HS-5 (cell line): ENCODE measurements at places on chromosomes 6 and 20.

GRCh38 chr6:64504503-64504902 lies 868.9 kb downstream of the PHF3 start:
- DNase-seq = no peak

DNA sequence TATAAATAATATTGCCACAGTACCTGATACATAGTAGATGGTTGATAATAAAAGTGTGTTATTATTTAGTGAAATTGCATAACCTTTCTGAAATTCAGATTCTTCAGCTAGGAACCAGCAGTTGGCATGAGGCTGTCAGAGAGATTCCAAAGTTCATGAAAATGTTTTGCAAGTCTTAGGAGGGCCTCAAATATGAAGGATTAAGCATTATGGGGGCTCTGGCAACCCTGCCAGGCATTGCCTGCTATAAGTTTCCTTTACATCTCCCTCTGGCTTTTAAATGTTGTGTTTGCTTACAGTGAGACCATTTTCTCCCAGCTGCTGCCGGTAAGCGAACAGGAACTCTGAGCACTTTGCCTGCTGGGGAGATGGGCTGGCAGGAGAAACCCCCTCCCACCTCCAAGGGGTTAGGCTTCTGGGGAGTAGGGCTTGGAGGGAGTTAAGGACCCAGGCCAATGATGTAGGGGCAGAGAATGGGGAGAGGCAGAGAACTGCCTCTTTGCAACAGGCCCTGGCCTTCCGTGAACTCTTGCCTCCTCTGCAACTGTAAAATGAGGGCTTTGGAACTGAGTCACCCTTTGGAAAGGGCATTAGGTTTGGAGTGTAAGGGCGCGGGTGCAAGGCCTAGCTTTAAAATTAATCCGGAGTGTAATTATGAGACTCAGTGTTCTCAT lies 33.2 kb upstream of the KIF3B start:
- DNase-seq = no peak

- no peak for DNase-seq
These were observed 546.9 kb downstream of the TFAP2B start for GRCh38 chr6:51365566-51365965.

DNA sequence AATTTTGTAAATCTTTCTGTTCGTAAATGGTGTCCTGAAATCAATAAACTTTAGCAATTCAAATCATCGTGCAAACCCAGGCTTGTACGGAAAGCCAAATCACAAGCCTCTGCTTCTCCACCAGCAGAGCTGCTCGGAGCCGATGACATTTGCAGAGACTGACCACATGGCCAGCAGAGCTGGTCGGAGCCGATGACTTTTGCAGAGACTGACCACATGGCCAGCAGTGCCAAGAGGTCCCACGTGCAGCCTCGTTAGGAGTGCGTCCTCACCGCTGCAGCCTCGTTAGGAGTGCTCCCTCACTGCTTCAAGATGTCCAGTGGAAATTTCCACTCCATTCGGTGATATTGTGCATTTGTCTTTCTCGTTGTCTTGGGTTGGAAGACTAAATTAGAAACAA lies 28.5 kb downstream of the SMOC2 start:
- DNase-seq = no peak

DNA sequence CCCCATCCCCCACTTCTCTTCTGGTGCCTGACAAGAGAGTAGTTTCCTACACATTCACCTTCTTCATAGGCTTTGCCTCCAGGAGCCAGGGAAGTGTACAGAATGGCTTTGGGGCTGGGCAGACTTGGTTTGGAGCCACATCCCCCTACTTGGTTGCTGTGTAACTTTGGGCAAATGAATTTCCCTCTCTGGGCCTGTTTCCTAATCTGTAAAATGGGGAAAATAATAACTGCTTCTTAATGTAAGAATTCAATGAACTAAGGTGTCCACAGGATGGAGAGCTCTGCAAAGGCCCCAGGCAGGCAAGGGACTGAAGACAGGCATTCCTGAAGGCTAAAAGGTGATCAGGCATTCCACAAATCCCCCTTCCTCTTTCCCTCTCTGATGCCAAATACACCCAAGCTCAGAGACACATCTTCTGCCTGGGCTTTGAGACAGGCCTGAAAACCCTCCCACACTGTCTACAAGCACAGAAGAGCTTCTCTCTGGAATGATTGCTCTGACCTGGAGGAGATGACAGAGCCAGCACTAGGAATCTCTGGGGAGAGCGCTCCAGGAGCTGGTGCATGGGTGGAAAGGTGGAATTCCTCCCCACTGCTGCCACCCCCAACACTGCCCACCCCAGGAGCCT lies 6.9 kb upstream of the C20orf203 start:
- no peak for DNase-seq

DNA sequence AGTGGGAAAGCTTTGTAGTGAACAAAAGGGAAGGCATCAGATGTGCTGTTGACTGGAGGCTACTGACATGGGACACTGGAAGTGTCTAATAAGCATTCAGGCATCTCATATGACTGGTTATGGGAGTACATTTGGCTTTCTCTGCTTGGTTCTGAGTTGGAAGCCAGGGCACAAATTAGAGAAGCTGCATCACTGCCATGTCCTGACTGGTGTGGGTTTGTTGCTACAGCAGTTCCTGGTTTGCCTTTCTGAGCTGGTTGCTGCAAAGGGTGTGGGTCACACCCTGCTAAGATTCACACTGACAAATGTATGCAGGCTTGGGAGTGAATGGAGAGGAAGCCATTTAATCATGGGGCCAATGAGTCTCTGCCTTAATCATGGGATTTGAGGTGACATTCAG lies 36.2 kb upstream of the NANP start:
- DNase-seq = no peak

- DNase-seq = no peak
These were observed 150.6 kb downstream of the RPS12 start for GRCh38 chr6:132964868-132965382.

- DNase-seq = peak; percentile 76
These were observed 45.1 kb downstream of the OGFRL1 start for GRCh38 chr6:71333697-71334096.

GRCh38 chr6:168534265-168534664 lies 93.3 kb downstream of the SMOC2 start:
- DNase-seq = no peak

DNA sequence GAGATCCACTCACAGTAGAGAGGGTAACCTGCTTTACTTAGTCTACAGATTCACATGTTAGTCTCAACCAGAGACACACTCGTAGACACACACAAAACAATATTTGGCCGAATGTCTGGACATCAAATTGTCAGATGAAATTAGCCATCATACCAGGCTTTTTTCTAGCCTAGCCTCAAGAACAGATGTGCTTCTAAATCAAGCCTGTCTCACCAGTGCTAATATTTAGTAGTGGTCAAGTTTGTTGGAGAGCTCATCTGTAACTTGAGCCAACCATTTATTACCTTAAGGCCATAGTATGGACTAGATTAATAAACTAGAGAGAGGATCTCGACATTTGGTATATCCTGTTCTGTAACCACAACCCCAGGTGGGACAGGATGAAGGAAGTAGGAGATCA lies 1118.8 kb upstream of the MAP3K7 start:
- no peak for DNase-seq

GRCh38 chr6:161284653-161285052 lies 10.8 kb upstream of the AGPAT4 start:
- DNase-seq = no peak

GRCh38 chr6:168428052-168428826 lies 12.7 kb upstream of the SMOC2 start:
- no peak for DNase-seq

DNA sequence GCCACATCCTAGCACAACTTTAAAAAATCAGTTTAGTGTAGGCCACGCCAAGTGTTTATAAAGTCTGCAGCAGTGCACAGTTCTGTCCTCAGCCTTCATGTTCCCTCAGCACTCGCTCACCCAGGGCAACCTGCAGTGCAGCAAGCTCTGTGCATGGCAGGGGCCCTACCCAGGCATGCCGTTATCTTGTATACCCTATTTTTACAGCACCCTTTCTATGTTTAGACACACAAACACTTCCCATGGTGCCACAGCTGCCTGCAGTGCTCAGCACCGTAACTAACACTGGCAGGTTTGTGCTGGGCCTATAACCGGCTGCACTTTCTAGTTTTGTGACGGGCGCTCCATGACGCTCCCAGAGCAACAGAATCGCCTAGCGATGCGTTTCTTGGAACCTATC lies 43.8 kb downstream of the ZBTB46 start:
- DNase-seq = no peak

DNA sequence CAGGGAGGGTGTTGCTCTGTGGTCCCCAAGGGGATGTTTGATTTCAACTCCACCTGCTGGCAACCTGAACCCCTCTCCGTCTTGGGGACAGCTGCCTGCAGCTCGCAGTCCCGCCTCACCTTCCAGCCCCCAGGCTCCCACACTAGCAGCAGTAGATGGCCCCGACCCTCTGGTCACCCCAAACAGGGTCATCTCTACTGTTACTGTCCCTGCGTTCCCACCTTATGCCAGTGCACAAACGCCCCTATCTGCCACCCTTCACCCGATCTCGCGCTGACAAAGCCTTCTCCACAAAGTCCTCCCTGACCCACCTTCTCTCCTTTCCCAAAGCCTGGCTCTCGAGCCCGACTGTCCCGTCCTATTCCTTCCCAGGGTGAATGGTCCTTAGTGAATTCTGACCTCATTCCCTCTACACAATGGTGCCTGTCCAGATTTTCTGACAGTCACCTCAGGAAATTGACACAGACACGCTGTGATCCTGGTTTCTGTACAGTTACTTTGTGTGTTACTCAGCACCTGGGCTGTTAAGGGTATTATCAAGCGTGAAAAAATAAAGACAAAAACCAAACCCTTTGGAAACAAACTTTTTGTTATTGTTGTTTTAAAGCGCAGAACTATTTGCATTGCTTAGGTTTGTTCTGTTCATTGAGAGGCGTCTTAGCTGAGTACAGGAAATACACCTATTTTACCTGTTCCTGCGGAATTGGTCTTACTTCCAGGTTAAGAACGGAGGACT lies 728 bp downstream of the FUT9 start:
- no peak for DNase-seq

DNA sequence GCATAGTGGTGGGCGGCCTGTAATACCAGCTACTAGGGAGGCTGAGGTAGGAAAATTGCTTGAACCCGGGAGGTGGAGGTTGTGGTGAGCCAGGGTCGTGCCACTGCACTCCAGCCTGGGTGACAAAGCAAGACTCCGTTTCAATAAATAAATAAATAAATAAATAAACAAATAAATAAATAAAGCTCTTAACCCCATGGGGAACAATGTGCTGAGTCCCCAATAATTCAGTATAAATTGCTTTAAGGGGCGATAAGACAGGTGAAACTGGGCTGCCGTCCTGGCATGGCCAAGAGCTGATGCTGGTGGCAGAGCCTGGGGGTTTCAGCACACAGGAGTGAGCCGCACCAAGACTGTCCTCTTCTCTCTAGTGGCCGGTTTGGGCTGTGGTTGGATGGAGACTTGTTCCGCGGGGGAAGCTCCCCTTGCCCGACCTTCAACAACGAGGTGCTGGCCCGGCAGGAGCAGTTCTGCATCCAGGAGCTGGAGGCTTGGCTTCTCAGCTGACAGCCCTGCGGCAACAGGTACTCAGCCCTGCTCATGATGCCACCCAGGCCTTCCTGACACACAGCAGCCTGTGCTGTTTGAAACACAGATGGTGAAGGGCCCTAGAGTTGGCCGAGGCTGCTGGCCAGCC lies 13.1 kb downstream of the TLDC2 start:
- DNase-seq = no peak

DNA sequence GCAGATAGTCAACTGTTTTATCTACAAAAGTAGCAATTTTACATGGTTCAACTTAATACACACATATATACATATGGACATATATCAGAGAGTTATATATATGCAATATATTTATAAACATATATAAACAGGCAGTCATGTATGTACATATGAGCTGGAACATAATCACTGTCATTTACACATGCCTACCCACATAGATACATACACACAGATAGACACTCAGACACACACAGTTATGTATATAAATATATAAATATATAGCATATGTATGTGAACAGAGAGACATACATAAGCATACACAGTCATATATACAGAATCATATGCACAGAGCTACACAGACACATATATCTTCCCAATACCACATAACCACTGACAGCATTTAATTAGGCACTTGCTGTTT lies 2.2 kb downstream of the WFDC5 start:
- no peak for DNase-seq

GRCh38 chr20:62979876-62980373 lies 26.8 kb downstream of the BHLHE23 start:
- no peak for DNase-seq

- no peak for DNase-seq
These were observed 21.0 kb downstream of the XRN2 start for GRCh38 chr20:21324126-21324525.

DNA sequence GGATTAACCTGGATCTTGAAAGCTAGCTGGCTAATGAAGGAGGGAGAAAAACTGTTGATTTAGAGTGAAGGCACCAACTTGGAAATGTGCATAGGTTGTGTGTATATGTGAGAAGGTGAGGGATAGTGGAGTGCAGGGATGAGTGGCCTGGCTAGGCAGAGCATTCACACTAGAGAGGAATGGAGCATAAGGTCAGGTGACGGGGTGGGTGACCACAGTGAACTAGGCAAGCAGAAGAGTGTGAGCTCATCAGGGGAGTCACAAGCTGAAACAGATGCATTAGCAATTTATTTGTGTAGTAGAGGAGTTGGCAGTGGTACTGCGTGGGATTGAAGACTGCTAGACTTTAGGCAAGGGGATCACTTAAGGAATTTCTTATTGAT lies 10.5 kb downstream of the ANKRD66 start:
- no peak for DNase-seq

GRCh38 chr6:126063512-126064146 lies 77.3 kb downstream of the TRMT11 start:
- no peak for DNase-seq

DNA sequence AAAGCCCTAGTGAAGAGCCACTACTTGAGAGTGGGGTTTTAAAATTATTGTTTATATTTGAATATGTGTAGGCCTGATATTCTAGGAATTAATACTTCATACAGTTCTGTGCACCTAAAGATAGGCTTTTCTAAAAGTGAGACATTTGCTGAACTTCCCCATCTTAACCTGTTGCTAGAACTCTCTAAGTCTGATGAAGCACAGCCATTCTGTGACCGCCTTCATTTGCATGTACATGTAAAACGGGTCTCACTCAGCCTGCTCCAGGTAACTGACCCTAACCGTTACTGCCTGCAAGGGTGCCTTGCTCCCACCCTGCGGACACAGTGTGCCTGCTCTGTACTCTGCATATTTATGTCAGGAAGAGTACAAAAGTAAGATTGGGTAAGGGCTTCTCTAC lies 44.3 kb upstream of the IRF4 start:
- DNase-seq = no peak

- DNase-seq = no peak
These were observed 23.9 kb downstream of the HDDC2 start for GRCh38 chr6:125277838-125278237.

DNA sequence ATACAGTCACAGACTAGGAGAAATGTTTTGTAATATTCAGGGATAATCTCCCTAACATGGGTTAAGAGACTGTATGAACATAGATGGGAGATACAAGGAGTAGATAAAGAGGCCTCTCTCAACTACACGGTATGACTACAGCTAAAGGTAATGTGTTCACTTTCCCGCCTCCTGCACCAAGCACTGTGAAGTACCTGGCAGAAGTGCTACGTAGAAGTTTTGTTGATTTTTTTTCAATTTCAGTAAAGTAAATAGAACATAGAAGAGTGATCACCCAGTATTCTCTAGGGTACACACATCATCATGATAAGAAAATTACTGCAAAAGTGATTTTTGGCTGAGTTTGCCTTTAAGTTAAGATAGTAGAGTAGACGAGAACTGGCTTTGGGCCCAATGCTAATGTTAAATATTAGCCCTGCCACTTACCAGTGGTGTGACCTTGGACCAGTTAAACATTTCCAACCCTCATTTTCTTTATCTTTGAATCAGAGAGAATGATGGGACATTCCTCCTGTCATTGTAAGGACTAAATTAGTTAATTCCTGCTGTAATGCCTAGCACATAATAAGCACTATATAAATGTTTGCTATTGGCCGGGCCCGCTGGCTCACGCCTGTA lies 183.6 kb downstream of the COL9A1 start:
- DNase-seq = no peak
